ENCODE measurements at places on chromosomes 16 and 17. TPM values are rescaled to one million over a fixed set of nuclear protein-coding genes. Genes with fewer than 3 reads are reported as not detected.

GRCh38 chr17:41178843-41179616 is 1.0 kb upstream of the KRTAP4-2 start:
- DNase-seq = no peak

GRCh38 chr16:81181013-81181720 is 57.3 kb upstream of the BCO1 start:
- DNase-seq = peak; percentile 85

DNA sequence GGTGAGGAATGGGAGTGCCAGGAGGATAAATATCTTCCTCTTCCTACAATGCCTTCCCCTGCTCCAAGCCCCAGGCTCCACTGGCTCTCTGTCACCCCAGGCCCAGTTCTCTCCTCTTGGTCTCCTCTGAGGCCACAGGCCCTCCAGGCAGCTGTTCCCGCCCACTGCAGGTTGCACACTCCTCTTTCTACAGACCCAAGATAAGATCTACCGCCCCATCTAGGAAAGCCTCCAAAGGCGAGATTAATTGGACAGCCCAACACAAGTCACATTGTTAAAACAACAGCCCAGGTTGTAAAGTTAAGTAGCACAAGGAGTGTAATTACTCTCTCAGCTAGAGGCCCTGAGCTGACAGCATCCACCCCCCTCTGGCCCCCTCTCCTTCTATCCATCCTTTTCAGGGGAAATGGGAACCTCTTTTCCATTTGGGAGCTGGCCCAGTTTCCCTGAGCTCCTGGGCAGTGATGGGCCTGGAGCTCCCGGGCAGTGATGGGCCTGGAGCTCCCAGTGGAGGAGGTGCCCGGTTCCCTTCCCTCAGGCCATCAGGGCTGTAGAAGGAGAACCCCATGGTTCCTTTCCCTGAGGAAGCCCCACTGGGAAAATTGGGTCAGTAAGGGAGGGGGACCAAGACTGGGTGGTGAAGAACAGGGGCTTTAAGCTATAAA is 7.3 kb downstream of the DLX4 start:
- DNase-seq = no peak

GRCh38 chr17:63517825-63518534 is 5.2 kb upstream of the KCNH6 start:
- no peak for DNase-seq

Gene ERN1
- total RNA-seq = 9.3 TPM

DNA sequence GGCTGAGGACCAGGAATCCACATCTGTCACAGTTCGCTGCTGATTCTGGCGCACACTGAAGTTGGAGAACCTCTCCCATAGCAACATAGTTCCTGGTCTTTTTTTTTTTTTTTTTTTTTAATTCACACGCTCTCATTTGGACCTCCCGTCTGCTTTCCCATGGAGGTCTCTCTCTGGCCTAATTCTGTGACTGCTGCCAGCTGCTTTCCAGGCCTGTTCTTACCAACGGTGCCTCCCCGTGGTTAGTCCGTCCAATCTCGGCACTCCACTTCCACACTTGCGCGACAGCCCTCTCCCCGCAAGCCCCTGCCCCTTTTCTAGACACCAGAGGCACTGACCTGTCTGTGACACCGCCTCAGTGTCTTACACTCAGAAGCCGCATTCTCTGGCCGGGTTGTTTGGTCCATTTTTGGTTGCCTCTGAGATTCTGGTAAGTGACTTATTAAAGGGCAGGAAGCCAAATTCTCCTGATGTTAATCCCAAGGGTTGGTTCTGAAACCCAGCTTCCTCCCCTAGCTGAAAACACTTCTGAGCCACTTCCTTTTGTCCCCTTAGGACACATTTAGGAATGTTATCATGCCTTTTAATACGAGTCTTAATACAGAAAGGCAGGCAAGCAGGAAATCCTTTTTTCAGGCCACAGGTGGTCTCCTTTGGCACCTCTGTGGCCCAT is 1.1 kb upstream of the AKTIP start:
- peak; percentile 77 for DNase-seq

GRCh38 chr17:78953356-78954350 is 26.1 kb downstream of the LGALS3BP start:
- DNase-seq = peak; percentile 58

Gene WFIKKN1
- total RNA-seq = 0.20 TPM

- DNase-seq = no peak
Observed at GRCh38 chr16:30780021-30780420, 7.0 kb downstream of the ZNF629 start.

Gene LONP2
- 65.1 TPM for total RNA-seq

Gene PPY
- not detected for total RNA-seq

Gene SLC38A8
- total RNA-seq = not detected

DNA sequence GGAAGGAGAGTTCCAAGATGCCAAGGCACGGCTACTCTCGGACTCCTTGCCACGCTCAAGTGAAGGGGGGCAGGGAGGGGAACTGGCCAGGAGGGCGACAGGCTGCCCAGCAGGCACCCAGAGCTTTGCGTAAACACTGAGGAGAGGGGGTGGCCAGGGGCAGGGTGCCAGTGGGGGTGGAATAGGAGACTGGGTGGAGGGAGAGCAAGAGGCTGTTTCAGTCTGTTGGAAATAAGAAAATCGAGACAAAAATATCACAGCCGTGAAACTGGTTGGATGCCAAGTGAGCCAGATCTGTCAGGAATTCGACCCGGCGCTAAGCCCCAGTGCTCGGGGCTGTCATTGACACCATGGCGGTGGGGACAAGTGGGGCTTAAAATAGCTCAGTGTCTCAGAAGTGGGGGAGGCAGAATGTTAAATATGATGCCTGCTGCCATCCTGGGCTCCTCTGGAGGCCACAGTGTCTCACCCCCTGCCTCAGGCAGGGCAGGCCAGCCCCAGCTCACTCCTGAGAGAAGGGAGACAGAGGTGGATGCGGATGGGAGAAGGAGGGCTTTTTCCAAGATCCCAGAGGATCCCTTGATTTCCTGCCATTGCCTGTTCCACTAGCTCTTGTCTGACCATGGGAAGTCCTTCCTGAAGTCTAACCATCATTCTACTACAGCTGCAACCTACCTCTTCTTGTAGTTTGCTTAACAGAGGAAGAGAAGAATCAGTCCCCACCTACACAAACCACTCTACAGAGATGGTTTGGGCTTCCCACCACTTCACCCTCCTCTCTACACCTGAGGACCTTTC is 9.5 kb downstream of the PNMT start:
- peak; percentile 26 for DNase-seq

- no peak for DNase-seq
Observed at GRCh38 chr17:71392715-71393567, 727.9 kb upstream of the SOX9 start.

DNA sequence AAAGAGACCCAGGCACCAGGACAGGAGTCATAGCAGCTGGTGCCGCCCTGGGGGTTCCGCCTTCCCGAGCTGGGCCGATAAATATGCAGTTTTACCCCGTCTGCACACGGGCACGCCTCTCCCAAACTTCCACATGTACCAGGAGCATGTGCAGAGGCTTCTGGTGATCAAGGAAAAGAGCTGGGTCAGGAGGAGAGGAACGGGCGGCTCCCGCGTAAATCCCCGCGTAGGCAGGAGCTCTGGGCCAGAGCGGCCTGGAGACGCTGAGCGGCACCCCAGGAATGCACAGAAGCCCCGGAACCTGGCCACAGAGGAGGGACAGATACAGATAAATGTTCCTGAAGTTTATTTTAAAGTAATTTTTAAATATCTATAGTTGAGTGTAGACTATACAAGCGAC is 46.6 kb upstream of the METRNL start:
- DNase-seq = no peak

DNA sequence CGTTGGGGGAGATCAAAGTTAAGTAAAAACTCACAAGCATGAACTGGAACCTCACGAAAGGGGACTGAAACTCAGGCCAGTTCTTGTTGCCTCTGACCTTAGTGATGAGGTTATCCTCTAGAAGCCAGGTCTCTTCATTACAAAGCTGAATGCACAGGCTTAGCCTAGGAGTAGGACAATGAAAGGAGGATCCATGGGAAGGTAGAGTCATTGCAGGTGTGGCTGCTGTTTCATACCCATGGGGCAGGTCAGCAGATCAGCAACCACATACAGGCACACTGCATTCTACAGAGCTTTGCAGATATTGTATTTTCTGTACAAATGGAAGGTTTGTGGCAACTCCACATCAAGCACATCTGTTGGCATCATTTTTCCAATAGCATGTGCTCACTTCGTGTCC is 341.3 kb upstream of the SOX9 start:
- no peak for DNase-seq

Gene JMJD8
- total RNA-seq = 18.1 TPM

Gene NAA60
- total RNA-seq = 21.9 TPM

Gene ACSM2A
- 0.10 TPM for total RNA-seq

Gene DRC3
- 3.1 TPM for total RNA-seq

DNA sequence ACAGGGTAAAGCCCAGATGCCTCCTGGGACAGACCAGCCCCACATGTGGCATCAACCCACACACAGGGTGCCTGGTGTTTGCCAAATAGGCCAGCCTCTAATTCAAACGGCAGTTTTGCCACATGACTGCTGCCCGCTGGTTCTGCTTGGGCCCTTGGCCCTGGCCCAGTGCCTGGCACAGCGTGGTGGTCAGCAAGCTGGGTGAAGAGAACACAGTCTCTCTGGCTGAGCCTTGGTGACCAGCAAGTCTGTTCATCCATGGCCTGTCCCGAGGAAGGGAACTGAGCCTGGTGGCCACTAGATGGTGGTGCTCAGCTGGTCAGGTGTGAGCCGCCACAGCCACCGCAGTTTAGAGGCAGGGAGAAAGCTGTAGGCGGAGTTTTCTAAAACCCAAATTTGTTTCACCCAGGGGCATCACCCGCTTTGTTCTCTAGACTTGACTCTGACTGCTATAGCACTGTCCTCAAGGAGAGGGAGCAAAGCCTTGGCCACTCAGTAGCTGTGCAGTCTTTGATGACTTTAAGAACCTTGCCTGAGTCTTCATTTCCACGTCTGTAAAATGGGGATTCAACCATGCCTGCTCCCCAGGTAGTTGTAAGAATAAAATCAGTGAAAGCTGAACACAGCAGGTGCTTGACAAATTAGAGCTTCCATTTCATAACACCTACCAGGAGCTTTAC is 4.7 kb upstream of the GFAP start:
- DNase-seq = no peak

DNA sequence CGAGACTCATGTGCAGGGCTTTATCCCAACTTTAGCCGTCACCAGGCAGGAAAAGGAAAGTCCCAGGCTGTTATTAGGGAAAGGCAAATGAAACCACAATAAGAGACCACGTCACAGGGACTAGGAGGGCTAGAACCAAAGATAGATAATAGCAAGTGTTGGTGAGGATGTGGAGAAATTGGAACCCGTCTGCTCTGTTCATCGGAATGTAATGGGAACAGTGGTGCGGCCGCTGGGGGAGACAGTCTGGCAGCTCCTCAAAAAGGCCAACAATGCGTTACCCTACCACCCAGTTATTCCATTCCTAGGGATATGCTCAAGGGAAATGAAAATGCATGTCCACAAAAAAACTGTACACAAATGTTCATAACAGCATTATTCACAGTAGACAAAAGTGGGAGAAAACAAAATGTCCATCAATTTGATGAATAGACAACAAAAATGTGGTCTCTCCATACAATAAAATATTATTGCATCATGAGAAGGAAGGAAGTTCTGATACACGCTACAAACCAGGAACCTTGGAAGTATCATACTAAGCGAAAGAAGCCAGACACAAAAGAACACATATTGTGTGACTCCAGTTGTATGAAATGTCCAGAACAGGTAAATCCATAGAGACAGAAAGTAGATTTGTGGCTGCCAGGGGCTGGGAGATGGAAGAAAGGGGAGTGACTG is 19.5 kb upstream of the USP10 start:
- DNase-seq = no peak

GRCh38 chr17:31580316-31580705 is 188.8 kb downstream of the RAB11FIP4 start:
- no peak for DNase-seq

GRCh38 chr17:80891397-80892018 is 100.1 kb upstream of the CHMP6 start:
- no peak for DNase-seq

GRCh38 chr16:79006765-79007164 is 593.8 kb downstream of the MAF start:
- DNase-seq = no peak

- DNase-seq = no peak
Observed at GRCh38 chr16:1262846-1263221, 7.0 kb downstream of the TPSD1 start.

- DNase-seq = no peak
Observed at GRCh38 chr16:2860826-2861567, 3.0 kb upstream of the PRSS22 start.

- peak; percentile 27 for DNase-seq
Observed at GRCh38 chr17:64025732-64026294, 5.4 kb upstream of the ICAM2 start.

Gene CALB2
- total RNA-seq = 9.3 TPM

Gene TOX3
- total RNA-seq = 0.49 TPM

- no peak for DNase-seq
Observed at GRCh38 chr16:80993834-80994233, 12.9 kb downstream of the CMC2 start.

GRCh38 chr17:1094591-1094990 is 85.2 kb downstream of the ABR start:
- no peak for DNase-seq

- peak; percentile 22 for DNase-seq
Observed at GRCh38 chr16:88527186-88527936, 42.8 kb upstream of the ZC3H18 start.

DNA sequence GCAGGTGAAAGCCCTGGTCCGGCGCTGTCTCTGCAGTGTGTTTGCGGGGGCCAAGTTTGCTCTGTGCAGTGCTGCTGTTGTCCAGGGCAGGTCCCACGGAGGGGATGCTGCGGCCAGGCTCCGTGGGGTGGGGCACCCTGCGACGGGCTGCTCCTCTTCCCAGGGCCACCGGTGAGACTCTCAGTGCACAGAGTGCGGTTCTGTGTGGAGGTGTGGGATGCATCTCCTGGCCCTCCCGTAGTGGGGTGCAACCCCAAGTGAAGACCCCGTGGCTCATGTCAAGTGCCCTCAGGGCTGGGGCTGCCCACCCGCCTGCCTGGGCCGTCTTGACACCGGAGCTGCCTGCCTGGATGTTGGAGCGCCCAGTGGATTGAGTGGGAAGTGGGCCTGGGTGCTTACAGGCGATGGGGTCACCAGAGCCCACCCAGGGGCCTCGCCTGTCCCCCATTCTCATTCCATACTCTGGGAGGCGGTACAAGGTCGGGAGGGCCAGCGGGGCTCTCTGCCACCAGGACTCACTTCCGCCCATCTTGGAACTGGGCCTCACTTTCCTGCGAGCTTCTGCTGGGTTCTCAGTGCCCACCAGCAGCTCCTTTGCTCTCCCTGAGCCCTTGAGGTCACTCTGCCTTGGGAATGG is 119.9 kb downstream of the BANP start:
- DNase-seq = no peak
